ENCODE measurements at places on chromosomes 2 and 18. TPM values are rescaled to one million over a fixed set of nuclear protein-coding genes. Genes with fewer than 3 reads are reported as not detected.

The CAPG gene
- total RNA-seq = 10.2 TPM

The ASPRV1 gene
- 0.59 TPM for total RNA-seq

GRCh38 chr2:85668009-85668856, at the start of gene SFTPB:
SFTPB (minus strand) TSS chr2:85668199; CDS start chr2:85668183, 16 bp downstream.
- H3K4me1 ChIP-seq = no peaks in the 10 kb centered on the region
- no peak within 1 kb of the TSS for H3K4me3 ChIP-seq
- no peaks in the 10 kb centered on the region for H3K27me3 ChIP-seq
- H3K36me3 ChIP-seq = no peaks in the 10 kb centered on the region
- DNase-seq = no peak

The VSNL1 gene
- total RNA-seq = not detected

DNA sequence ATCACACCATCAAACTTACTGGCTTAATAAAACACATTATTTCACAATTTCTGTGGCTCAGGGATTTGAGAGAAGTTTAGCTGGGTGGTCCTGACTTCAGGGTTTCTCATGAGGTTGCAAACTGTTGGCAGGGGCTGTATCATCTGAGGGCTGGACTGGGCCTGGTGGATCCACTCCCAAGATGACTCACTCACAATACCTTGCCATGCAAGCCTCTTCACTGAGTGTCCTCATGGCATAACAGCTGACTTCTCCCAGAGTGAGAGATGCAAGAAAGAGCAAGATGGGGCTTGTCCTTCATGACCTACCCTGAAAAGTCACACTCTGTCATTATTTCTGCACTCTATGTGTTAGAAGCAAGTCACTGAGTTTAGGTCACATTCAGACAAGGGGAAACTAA, 73.8 kb downstream of the AQP4 start:
- no peaks in the 10 kb centered on the region for H3K4me1 ChIP-seq
- no peak overlapping the region for H3K27ac ChIP-seq
- no peaks in the 10 kb centered on the region for H3K36me3 ChIP-seq
- H3K4me3 ChIP-seq = no peak overlapping the region
- H3K27me3 ChIP-seq = no peaks in the 10 kb centered on the region
- DNase-seq = no peak

The POTEJ gene
- total RNA-seq = not detected

The SNORC gene
- total RNA-seq = 0.72 TPM

DNA sequence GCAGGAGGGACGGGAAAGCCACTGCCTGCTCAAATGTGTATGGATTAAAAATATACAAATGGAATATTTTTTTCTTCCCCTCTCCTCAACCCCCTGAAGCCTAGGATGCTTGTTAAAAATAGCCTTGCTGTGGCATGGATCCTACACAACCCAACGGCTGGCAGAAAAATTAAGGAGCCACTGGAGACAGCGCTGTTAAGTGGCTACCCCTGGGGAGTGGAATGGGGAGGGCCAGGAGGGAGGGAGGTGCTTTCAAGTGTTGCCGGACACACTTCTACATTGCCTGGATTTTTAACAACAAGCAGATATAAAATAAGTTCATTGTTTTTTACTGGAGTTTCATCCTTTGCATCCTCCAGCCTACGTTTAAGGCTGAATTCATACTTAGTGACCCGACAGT, 66.6 kb downstream of the ZBTB7C start:
- no peak overlapping the region for H3K4me3 ChIP-seq
- no peak overlapping the region for H3K27ac ChIP-seq
- no peaks in the 10 kb centered on the region for H3K36me3 ChIP-seq
- no peak for DNase-seq
- H3K4me1 ChIP-seq = no peaks in the 10 kb centered on the region

DNA sequence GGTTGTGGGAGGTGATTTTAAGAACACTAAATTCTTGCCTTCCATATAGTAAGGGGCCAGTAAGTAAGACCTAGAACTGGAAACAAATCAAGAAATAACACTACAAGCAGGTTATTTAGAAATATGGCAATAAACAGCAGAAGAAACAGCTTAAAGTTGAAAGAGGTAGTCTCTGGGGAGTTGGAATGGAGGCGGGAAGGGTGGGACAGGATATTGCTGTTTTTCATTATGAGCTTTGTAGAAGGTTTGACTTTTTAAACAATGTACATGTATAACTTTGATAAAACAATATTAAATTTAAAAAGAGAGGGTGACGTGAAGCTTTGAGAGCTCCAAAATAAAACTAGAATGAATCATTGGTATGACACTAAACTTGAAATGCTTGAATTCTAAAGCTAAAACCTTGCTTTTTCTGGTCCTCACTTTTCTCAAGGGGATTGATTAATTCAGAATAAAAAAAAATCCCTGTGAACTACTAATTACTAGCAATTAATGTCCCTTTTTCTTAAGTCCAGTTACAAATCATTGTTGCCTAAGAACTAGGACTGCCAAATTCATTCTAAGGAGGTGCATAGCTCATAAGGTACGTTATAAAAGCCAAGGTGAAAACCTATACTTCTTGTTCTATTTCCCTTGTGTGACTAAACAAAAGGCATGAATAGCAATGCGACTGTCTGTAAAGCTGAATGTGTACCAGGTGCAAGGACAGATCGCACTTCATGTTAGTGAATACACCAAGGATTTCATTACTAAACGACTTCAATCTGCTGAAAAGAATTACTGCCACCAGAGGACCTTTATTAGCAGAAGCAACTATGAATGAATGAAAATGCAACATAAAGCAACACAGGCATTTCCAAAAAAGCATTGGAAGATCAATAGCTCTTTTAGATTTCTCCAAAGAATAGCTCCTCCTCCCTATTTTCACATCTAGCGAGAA, 177.5 kb downstream of the RBM43 start:
- peaks cover 12% of the 10 kb centered on the region for H3K27me3 ChIP-seq
- no peaks in the 10 kb centered on the region for H3K36me3 ChIP-seq
- no peak for DNase-seq
- H3K4me1 ChIP-seq = no peaks in the 10 kb centered on the region
- no peak overlapping the region for H3K4me3 ChIP-seq

GRCh38 chr2:65275141-65275915, 47.7 kb downstream of the ACTR2 start:
- no peak for DNase-seq
- H3K36me3 ChIP-seq = peaks cover 11% of the 10 kb centered on the region
- no peak overlapping the region for H3K4me3 ChIP-seq
- no peaks in the 10 kb centered on the region for H3K27me3 ChIP-seq

GRCh38 chr2:183349091-183349490, 224.8 kb downstream of the NUP35 start:
- no peaks in the 10 kb centered on the region for H3K36me3 ChIP-seq
- no peak overlapping the region for H3K4me3 ChIP-seq
- H3K27ac ChIP-seq = no peak overlapping the region
- DNase-seq = no peak
- H3K27me3 ChIP-seq = no peaks in the 10 kb centered on the region

DNA sequence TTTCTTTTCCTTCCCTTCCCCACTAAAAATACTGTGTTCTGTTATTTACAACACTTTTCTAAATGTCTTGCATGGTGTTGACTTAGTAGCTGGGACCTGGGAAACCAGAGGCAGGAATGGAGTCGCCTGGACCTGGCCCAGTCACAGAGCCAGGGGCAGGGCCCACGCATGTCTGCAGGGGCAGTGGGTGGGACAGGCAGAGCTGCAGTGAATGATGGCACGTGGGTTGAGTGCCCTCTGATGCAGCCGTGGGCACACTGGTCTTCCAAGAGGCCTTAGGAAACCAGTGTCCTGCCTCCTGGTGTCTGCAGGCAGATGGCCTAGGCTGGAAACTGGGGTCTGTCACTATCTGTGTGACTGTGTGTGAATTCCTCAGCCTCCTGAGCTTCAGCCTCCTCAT, 46.8 kb downstream of the ARHGEF4 start:
- no peak for DNase-seq
- no peaks in the 10 kb centered on the region for H3K36me3 ChIP-seq
- H3K27me3 ChIP-seq = peaks cover 3% of the 10 kb centered on the region

DNA sequence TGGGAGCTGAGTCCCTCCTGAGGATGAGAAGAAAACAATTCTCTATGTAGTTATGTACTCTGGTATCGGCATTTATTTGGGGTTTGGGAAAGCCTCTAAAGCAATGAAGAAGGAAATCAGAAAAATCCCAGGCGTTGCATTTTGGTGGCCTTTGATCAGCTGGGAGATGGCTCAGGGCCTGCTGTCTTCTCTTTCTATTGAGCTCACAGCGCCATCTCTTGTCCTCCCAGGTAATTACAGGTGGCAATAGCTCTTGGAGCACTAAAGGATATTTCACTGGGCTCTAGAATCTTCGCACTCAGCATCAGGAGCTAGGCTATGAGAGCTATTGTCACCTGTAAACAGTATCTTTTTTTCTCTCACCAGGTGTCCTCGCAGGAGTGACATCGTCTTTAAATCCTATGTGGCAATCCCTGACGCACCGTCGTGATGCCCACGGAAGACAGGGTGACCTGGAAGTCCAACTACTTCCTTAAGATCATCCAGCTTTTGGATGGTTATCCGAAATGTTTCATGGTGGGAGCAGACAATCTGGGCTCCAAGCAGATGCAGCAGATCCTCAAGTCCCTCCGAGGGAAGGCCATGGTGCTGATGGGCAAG, 76.1 kb upstream of the PMAIP1 start:
- no peaks in the 10 kb centered on the region for H3K4me1 ChIP-seq
- DNase-seq = peak; percentile 78
- H3K4me3 ChIP-seq = no peak overlapping the region
- H3K27me3 ChIP-seq = peaks cover 2% of the 10 kb centered on the region
- H3K27ac ChIP-seq = no peak overlapping the region
- H3K36me3 ChIP-seq = no peaks in the 10 kb centered on the region

- no peaks in the 10 kb centered on the region for H3K36me3 ChIP-seq
- no peak for DNase-seq
- H3K27me3 ChIP-seq = no peaks in the 10 kb centered on the region
- no peak overlapping the region for H3K27ac ChIP-seq
Measured at GRCh38 chr18:41899535-41899934, 55.5 kb upstream of the PIK3C3 start.

The PMS1 gene
- 32.5 TPM for total RNA-seq

GRCh38 chr2:178449700-178450523, 1.1 kb downstream of the PRKRA start:
- H3K27me3 ChIP-seq = no peaks in the 10 kb centered on the region
- peaks cover 27% of the 10 kb centered on the region for H3K4me1 ChIP-seq
- DNase-seq = no peak
- H3K36me3 ChIP-seq = peaks cover 32% of the 10 kb centered on the region
- H3K27ac ChIP-seq = peak overlapping the region; percentile 91
- peak overlapping the region; percentile 83 for H3K4me3 ChIP-seq

DNA sequence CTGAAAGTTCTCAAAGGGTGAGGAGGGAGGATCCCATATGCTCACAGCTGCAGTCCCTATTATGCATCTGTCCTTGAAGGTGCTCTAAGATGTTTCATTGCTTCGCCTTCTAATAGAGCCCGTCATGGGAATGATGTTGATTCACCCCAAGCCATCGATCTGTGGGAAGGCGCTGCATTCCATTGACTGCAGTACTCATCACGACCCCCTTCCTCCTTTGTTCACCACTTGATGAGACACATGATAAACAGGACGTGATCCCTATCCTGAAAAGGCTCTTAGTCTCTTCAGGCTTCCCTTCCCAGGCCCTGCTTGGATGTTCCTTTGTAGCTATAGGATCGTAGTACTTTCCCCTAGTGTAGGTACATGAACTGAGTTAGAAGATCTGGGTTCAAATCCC, 181.8 kb downstream of the AGPS start:
- DNase-seq = no peak
- H3K4me3 ChIP-seq = no peak overlapping the region
- H3K27ac ChIP-seq = no peak overlapping the region
- peaks cover 2% of the 10 kb centered on the region for H3K27me3 ChIP-seq

GRCh38 chr2:215684448-215685237, 248.8 kb upstream of the FN1 start:
- no peaks in the 10 kb centered on the region for H3K27me3 ChIP-seq
- H3K4me1 ChIP-seq = peaks cover 25% of the 10 kb centered on the region
- DNase-seq = no peak
- no peak overlapping the region for H3K4me3 ChIP-seq

The DIPK1C gene
- total RNA-seq = not detected

The ANKRD30B gene
- total RNA-seq = not detected

The SAG gene
- 0.19 TPM for total RNA-seq

Measured in activated naive CD4-positive, alpha-beta T cell treated with anti-CD3 and anti-CD28 coated beads for 36 hours (primary cell).